ENCODE measurements at places on chromosomes 12 and 14.

GRCh38 chr12:12919666-12920435, 28.5 kb downstream of the GPRC5A start:
- DNase-seq: peak; percentile 78
- H3K36me3 ChIP-seq: no peaks in the 10 kb centered on the region
- H3K4me1 ChIP-seq: peaks cover 30% of the 10 kb centered on the region
- no peak overlapping the region for H3K4me3 ChIP-seq
- H3K27me3 ChIP-seq: no peaks in the 10 kb centered on the region

DNA sequence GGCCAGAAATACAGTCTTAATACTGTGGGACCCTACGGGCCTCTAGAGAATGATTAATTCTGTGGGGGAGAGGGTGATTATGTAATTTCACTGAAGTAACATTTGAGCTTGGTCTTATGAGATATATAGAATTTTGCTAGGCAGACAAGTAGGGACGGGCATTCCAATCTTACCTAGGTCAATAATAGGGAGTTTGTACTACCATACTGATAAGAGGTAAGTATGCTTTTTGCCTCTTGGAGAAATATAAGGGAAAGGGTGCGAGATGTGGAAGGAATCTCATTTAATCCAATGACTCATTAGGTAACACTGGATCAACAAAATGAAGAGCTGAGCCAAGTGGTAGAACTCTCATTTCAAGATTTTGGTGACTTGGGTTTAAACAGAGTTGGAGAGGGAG, 5.2 kb downstream of the RAB5B start:
- H3K27ac ChIP-seq: no peak overlapping the region
- H3K36me3 ChIP-seq: peaks cover 31% of the 10 kb centered on the region
- H3K4me3 ChIP-seq: no peak overlapping the region
- peak; percentile 31 for DNase-seq
- H3K4me1 ChIP-seq: peaks cover 16% of the 10 kb centered on the region
- H3K27me3 ChIP-seq: no peaks in the 10 kb centered on the region

GRCh38 chr12:66537876-66538275, 141.0 kb downstream of the GRIP1 start:
- no peaks in the 10 kb centered on the region for H3K27me3 ChIP-seq
- no peaks in the 10 kb centered on the region for H3K36me3 ChIP-seq
- no peak overlapping the region for H3K27ac ChIP-seq
- no peaks in the 10 kb centered on the region for H3K4me1 ChIP-seq

GRCh38 chr14:89243741-89244140, 173.3 kb downstream of the FOXN3 start:
- H3K36me3 ChIP-seq: no peaks in the 10 kb centered on the region
- H3K27ac ChIP-seq: no peak overlapping the region
- H3K4me1 ChIP-seq: no peaks in the 10 kb centered on the region
- DNase-seq: no peak
- H3K27me3 ChIP-seq: no peaks in the 10 kb centered on the region
